ENCODE measurements at places on chromosomes 7 and 10.
A peak's percentile ranks its signal among the peaks of the same experiment; 100 is the strongest.

- peak; percentile 63 for DNase-seq
Measured at GRCh38 chr7:25854608-25855497, 297.1 kb upstream of the NFE2L3 start.

DNA sequence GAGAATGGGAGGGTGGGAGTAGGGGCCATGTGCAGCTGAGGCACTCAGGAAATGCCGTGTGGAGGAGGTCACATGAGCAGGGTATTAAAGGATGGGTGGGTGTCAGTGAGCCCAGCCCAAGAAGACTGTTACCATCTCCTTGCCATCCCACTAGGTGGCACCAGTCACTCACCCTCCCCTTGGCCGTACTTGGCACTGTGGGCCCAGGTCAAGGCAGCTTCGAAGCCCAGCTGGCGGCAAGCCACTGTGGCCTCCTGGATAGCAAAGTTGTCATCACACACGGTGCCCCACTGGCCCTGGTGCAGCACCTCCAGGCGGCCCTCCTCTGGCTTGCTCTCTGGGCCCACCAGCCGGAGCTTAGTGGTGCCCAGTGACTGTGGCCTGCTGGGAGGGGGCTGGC, 5.4 kb downstream of the LOXL4 start:
- no peak for DNase-seq

DNA sequence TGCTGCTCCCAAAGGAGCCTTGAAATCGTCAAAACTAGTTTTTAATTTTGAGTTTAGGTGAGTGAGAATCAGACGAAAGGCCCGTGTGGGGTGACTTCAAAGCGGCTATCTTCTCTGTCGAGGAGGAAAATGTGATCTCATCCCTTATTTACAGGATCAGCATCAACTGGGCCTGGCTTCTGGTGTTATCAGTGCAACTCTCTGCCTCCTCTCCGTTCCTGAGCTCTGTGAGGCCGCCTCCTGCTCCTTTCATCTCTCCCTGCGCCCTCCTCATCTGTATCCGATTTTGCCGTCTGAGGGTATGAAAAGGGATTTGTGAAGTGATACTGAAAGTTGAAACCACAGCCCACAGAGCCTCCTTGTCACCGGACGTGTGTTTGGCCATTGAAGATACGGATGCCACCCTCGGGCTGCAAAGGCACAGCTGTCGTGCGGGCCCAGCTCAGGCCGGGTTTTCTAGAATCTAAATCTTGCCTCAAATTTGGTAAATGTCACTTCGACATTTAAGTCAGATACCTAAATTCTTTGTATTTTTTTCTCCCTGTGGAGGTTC, 408.7 kb upstream of the ADARB2 start:
- no peak for DNase-seq

DNA sequence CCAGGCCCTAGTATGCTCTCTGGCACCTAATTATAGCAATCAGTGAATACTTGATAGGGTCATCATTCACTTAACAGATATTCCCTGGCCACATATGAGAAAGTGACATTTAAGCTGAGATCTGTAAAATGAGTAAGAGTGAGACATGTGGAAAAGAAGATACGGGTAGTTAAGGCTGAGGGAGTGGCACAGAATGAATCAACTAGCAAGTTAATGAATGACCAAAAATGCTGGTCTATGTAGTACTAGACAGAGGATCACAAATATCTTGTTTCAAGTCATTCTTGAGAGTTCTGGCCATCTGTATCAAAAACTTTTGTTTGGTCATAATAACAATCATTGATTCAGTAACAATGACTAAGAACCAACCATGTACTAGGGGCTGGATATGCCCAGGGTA, 954.9 kb downstream of the CNTNAP2 start:
- no peak for DNase-seq

DNA sequence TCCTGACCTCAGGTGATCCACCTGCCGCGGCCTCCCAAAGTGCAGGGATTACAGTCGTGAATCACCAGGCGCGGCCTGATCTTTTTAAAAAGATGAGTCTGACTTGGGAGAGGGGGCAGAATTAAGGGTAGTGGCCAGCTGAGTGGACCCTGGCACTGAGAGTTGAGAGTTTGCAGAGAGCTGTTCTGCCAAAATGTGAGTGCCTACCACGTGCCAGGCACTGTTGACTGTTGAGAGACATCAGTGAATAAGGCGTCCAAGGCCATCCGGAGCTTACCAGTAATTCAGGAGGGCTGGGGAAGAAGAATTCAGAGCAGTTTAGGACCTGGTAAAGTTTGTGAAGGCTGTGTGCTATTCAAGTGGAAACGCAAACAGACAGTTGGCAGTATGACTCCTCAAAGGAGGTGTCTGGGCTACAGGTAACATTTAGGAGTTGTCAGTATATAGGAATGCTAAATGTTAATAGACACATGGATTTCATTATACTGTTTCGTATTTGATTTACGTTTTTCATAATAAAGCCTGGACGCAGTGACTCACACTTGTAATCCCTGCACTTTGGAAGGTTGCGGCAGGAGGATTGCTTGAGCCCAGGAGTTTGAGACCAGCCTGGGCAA, 1.5 kb downstream of the NIPSNAP2 start:
- no peak for DNase-seq

GRCh38 chr7:115940460-115941060, 90.0 kb downstream of the TFEC start:
- no peak for DNase-seq

GRCh38 chr10:21747809-21748208, 213.8 kb downstream of the MLLT10 start:
- no peak for DNase-seq

DNA sequence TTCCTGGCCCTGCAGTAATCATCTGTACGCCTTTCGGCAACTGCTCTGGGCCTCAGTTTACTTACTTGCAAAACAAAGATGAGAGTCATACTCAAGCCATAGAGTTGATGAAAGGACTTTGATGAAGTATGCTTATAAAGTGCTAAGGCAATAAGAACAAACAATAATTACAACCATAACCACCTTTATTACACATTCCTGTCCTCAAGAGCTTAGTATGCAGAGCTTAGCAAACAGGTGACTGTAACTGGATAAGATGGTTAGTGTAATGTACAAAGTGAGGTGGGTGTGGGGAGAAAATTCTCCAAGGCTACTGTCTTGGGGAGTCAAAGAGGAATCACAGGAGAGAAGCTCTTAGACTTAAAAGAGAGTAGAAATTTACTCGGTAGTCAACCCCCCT, 117.0 kb upstream of the AFAP1L2 start:
- no peak for DNase-seq

GRCh38 chr10:122391875-122392274, 17.4 kb downstream of the PLEKHA1 start:
- DNase-seq: no peak

DNA sequence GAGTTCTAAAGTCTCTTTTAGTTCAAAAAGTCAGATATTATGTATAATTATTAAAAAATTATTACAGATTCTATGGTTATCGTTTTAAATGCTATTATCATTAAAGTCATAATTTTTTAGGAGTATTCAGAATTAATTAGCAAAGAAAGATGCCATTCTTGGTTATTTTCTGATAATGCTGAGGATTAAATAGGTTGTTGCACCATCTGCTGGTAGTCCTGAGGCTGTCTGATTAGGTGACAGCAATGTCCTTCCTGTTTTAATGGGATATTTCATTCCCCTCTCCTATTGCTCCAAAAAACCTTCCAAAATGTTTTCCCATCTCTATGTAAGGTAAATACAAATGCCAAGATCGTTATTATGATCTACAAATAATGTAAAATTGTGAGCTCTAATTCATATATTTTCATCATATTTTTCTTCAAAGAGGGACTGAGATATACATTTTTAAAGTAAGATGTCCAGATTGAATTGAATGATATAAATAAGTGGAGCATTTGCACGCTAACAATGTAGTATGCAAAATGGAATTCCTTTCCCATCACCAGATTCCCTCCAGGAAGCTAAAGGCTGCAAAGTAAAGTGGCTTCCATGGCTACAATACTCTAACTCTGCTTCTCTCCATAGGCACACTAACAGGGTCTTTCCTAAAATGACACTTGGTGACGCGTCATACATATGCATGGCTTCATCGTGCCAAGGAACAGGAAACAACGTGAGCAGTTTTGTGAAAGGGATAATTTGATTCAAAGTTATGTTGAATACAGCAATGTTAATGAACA, 58.8 kb upstream of the AKR1E2 start:
- DNase-seq: no peak

DNA sequence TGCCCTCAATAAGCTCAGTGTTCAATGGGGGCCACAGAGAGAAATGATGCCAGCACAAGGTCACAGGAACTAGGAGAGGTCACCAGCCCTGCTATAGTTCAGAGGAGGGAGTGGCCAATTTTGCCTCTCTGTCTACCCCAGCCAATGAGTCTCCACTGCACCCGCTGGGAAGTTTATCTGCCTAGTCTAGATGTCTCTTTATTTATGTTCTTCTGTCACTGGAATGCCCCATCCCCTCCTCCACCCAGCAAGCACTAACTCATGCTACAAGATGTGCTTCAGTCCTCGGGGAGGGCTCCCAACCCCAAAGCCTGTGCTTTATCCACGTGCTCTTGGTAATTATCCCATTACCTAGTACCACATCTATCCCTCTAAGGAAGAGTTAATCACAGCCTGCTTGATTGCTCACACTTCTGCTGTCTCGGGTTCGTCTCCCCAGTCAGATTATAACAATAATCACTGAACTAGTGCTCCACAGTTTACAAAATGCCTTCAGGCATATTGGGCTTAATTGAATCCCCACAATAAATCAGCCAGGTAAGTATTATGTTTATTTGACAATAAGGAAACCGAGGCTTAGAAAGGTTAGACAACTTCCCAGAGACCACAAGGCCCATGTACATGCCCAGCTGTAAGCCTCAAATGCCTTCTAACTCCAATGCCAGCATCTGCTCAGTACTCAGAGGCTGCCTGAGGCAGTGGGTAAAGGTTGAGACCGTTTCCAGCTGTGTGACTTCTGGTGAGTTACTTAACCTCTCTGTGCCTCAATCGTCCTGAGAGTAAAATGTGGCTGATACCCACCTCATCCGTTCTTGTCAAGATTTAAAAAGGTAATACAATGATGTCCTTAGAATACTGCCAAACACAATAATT, 3.9 kb downstream of the HIP1 start:
- DNase-seq: no peak

- no peak for DNase-seq
Measured at GRCh38 chr10:31753681-31754080, 174.9 kb downstream of the ARHGAP12 start.

DNA sequence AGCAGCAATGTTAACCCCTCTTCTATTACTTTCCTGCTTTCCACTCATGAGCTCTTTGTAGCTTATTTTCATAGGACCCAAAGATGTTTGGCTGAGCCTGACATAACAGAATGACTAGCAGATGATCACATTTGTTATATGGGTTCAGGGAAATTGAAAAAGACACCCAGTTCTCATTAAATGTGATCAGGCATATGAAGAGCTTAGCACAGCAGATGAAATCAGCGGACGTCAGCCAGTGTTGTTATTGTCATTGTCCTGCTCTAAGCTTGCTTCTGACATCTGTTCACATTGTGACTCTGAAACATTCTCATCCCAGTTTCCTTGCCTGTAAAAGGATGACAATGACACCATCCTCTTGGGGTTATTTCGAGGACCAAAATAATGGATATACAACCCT, 43.5 kb downstream of the FAM241B start:
- DNase-seq: no peak

DNA sequence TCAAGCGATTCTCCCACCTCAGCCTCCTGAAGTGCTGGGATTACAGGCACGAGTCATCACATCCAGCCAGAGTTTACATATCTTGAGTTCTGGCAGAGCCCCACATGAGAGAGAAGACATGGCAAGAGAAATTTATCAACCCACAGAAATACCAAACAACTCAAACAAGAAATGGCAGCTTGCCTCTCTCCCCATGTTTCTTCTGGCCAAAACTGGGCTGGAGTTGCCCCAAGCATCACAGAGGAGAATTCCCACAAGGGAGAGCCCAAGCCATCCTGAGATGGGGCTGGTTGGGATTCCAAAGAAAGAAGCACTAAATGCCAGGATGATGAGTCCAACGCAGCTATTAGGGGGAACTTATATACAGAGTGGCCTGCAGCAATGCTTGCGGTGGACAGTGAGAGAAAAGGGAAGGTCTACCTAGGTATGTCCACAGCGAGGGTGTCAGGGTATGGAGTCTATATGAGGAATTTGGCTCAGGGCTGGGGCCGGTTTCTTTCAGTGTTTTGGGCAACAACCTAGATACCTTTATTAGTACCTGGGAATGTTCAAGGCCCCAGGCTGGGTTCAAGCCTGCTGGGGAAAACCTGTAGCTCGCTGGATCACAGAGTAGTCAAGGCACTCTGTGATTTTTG, 14.5 kb upstream of the PAX4 start:
- no peak for DNase-seq

GRCh38 chr10:72483471-72483870, 128.8 kb upstream of the DNAJB12 start:
- DNase-seq: no peak

DNA sequence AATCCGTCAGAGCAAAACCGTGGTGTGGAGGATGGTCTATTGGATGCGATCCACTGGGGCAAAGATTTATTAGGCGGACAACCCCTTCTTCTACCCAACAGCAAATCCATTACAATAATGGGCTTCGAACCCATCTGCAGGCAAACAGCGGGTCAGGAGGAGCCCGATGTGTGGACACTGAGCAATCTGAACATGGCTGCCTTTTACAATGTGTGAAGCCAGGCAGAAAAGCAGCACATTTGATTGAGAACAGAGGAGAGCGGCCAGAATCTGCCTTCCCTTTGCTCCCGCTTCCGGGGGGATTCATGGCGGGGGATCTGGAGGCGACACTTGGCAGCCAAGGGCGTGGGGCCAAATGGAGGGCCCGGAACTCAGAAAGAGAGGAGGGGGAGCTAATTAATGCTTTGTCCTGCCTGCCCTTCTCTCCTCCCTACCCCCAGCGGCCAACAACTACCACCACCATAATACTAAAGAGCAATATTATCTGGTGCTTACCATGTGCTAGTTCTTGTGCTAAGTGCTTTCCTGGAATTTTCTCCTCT, 133.0 kb downstream of the EMX2 start:
- DNase-seq: no peak

GRCh38 chr7:69430384-69431021, 167.8 kb upstream of the AUTS2 start:
- DNase-seq: no peak

GRCh38 chr7:105650382-105650970, 69.2 kb upstream of the EFCAB10 start:
- DNase-seq: no peak

DNA sequence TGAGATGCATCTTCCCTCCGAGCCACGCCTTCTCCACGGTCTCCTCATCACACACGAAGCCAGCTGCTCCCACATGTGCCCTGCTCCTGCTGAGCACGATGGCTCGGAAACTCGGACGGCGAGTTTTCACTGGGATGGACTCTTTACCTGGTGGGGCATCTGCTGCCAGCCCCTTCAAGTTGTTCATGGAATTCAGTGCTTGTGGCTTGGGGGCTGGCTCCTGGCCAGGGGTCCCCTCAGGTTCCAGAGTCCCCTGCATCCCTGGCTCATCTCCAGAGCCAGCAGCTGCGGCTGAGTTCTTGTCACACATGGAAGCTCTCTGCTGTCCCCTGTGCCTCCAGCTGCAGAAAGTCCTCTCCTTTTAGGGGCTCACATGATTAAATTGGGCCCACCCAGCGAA, 654.0 kb downstream of the SDK1 start:
- DNase-seq: no peak

All from neural crest cell (in vitro differentiated cells).